Stimulated activated CD4-positive, alpha-beta T cell treated with anti-CD3 and anti-CD28 coated beads, TNF-alpha, amount 100 ng/mL, for 4 hours (primary cell): ENCODE measurements at places on chromosomes 4 and X.

DNA sequence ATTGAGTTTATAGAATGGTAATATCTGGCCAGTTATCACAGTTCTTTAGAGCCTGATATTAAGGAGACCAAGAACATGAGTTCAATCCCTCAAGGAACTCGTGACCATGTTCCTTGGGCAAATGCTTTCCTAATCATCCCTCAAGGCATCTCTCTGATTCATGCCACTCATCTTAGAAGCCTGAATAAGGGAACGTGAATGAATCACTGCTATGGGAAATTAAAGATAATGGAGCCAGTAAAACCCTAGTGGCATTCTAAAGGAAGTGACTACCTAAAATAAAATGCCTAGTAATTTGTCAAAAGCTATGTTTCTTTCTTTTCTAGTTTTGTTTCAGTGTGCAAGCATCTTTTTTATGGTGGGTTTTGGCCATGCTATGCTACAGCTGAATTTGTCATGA is 1161.3 kb downstream of the C4orf33 start:
- DNase-seq: no peak

DNA sequence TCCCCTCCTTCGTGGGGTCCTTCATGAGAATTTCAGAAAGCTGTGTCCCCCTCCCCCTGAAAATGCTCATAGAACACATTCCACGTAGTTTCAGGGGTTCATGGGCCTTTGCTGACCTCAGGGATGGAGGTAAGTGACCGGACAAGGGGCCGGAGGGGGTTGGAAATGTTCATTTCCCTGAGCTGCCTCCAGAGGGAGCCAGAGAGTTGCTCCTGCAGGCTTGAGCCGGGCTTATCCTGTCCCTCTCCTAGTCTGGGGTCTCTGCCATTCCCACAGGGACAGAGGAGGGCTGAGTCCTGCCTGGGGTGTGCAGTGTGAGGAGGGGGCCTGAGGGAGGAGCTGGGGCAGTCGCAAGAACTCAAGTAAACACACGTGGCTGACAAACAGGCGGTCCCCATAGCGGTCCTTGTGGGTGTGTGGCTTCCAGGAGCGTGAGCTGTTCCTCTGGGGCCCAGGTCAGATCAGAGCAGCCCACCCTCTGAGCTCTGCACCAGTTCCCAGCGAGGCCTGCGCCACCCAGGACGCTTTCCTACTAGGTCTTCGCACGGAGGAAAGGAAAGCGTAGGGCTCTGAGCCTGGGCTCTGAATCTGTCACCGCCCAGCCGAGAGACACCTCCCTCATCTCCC is 62.5 kb downstream of the WFS1 start:
- no peak for DNase-seq

DNA sequence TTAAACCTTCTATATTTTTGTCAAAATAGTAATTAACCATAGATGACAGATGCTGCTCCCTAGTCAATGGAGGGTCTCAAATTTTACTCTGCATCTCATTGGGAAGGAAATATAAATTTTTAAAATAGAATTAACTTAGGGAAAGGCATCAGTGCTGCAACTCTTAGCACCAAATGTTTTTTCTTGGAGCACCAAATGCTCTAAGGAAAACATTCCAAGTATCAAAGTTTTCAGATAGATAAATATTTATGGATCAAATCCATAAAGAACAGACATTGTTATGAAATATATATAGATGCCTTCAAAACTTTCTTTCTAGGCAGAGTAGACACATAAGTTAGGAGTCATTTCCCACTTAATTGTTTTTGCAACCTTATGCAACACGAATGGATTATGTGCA is 168.7 kb downstream of the ANTXR2 start:
- DNase-seq: no peak

DNA sequence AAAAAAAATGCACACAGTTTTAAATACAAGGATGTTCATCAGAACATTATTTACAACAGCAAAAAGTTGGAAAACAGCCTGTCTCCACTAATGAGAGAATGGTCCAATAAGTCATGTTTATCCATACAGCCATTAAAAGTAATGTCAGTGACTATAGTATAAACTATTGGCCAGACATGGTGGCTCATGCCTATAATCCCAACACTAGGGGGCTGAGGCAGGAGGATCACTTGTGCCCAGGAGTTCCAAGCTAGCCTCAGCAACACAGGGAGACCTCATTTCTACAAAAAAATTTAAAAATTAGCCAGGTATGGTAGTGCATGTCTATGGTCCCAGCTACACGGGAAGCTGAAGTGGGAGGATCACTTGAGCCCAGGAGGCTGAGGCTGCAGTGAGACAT is 48.1 kb upstream of the IL13RA1 start:
- DNase-seq: no peak

DNA sequence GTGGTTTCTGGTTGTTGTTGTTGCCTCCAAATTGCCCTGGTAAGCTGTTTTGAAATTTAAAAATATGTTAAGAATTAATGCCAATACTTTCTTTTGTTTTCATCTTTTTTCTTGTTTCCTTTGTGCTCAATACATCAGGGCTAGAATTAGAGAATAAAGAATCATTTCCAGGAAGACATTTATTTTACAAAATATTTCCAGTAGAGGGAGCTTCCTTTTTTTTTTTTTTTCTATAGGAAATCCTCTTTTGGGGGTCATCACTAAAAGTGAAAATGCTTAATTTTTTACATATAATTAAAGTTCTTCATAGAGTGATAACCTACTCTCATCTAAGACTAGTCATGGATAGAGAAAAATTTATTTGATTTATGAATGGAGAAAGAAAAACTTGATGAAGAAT is 2.4 kb downstream of the GLRA3 start:
- no peak for DNase-seq

GRCh38 chrX:5644776-5645175 is 583.9 kb downstream of the NLGN4X start:
- DNase-seq: no peak

DNA sequence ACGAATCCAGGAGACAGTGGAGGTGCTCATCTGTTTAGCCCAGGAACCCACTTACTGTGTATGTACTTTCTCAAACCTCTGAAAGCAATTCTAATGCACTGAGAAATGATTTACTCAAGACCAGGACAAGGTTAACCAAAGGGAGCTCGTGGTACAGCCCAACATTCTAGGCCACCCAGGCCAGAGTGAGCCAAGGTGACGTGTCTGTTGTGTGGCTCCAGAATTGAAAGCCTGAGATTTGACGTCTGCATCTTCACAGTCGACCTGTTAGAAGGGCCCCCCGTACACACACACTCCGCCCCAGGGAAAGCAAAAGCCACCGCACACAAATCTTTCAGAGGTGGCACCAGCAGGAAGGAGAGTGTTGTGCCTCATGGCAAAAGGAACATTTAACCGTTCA is 2.3 kb downstream of the MAP3K15 start:
- DNase-seq: no peak

GRCh38 chr4:26116057-26116456 is 202.0 kb downstream of the SMIM20 start:
- no peak for DNase-seq

DNA sequence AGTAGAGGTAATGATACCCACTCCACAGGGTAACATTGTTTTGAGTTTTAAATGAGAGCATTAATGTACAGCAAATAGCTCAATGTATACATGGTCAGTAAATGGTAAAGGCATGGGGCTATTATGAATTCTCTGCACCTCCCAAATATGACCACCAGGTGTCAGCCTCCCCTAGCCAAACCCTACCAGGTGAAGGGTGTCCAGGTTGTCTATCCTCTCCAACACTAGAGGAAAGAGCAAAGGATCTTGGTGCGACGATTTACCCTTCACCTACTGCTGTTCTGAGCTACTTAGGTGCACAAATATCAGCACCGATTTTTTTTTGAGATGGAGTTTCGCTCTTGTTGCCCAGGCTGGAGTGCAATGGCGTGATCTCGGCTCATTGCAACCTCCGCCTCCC is 26.5 kb upstream of the XIAP start:
- DNase-seq: peak; percentile 19

DNA sequence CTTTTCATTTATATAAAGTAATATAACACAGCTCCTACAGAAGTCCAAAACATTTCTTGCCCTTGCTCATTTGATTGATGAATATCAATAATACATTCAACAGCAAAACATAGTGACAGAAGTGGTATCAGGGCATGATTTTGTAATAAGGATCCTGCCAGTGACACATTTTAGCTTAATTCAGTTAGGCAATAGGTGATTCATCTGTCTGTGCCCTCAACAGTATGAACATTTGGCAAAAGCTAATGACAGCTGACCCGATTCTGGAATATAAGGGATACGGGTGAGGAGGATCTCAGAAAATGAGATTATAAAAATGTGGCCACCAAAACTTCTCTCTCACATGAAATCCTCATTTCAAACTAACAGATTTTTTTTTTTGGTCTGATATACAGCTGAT is 294.0 kb downstream of the CAMK2D start:
- no peak for DNase-seq

DNA sequence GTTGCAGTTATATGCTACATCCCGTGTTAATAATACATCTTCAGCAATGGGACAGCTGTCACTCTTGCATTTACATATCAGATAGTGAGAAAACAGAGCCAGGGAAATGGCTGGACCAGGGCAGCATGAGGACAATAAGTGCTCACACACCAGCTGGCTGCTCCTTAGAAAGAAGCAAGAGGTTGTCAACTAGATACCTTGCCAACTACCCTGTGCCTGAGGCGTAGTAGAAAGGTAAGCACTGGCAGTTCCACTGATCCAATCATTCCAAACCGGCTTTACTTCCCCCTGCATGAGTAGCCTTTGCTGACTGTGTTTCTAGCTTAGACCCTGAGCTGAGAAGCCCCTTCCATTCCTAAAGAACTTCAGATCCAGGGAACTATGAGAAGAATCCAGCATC is 52.2 kb upstream of the FGF13 start:
- no peak for DNase-seq

- no peak for DNase-seq
Observed at GRCh38 chr4:182554736-182555135, 311.5 kb downstream of the TENM3 start.

DNA sequence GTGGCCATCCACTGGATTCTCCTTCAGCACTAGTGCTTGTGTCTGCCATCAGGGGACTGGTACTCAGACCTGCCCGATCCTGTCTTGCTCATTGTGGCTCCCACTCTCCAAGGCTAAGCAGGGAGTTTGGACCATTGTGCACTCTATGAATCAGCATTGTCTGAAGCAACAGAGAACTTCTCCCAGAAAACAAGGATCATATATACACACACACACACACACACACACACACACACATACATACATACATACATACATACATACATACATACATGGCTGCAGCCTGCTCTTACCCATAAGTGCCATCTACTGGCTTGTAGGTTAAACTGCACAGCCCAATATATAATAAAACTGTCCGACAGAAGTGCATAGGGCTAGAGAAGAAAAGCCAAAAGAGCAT is 345.3 kb upstream of the LCORL start:
- no peak for DNase-seq

DNA sequence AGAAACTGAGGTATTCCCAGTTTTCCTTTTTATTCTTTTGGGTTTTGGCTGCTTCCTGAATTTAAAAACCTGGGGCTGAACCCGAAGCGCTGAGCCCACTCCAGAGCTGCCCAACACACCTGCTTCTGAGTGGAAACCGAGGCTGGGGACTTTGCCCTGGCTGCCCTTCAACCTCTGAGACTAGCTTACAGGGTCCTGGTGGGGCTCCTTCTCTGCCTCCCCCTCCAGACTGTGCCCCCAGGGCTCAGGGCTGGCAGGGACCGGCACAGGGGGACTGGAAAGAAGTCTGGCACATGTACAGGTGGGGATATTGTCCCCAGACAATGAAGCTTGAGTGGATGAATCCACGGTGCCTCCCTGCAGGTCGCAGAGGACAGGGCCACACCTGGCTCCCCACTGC is 240.4 kb upstream of the PSAPL1 start:
- no peak for DNase-seq

DNA sequence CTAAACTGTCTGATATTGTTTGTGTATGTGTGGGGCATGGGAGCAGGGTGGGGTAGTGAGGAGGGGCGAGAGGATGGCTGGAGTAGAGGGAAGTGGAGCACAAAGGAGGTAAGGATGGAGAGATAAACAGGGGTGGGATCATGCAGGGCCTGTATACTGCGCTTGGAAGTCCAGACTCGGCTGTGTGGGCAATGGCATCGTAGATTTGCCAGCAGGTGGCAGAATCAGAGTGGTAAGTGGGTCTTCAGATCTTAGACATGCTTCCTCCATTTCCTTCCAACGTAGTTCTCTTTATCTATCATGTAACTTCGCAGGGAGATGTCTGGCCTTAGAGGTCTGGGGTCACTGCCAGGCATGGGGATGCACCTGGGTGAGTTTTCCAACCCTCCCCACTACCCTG is 155.5 kb downstream of the PDGFRA start:
- no peak for DNase-seq
